Fibroblast of upper back skin (primary cell): ENCODE measurements at places on chromosomes 12 and 14.

DNA sequence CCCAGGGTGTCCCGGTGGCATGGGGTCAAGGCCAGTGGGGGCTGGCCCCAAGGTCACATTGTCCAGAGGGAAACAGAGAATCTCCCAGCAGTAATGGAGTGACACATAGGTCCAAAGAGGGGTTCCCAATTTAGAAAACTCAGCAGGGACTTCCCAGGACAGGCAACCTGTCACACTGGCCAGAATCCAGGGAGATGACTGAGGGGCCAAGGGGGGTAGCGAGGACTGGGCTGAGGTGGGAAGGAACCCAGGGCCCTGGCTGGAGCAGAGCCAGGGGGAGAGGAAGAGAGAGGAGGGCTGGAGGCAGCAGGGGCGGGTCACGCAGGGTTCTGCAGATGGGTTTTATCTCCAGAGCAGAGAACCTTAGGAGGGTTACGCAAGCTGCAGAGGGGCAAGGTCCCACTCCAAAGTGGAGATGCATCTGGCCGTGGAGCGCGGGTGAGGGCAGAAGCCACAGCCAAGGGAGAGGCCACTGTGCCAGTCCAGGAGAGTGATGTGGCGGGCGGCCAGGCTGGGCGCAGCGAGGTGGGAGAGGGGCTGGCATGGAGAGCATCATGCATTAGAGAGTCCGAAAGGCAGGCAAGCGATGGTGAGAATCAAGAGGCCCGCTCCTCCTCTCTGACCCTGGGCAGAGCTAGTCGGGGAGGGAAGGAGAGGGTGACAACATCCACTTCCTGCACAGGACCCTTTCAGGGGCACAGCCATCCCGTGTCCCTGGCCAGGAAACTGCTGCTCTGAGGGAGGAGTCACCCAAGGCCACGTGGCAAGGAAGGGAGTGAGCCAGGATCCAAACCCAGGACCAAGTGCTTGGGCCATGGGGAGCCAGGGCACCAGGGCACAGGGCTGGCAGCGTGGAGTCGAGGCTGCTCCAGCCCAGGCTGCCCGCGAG, 29.0 kb downstream of the NCOR2 start:
- DNase-seq = no peak

GRCh38 chr14:61034416-61035120, 53.5 kb downstream of the SLC38A6 start:
- DNase-seq = no peak

GRCh38 chr14:59424341-59425071, 40.7 kb downstream of the GPR135 start:
- no peak for DNase-seq

DNA sequence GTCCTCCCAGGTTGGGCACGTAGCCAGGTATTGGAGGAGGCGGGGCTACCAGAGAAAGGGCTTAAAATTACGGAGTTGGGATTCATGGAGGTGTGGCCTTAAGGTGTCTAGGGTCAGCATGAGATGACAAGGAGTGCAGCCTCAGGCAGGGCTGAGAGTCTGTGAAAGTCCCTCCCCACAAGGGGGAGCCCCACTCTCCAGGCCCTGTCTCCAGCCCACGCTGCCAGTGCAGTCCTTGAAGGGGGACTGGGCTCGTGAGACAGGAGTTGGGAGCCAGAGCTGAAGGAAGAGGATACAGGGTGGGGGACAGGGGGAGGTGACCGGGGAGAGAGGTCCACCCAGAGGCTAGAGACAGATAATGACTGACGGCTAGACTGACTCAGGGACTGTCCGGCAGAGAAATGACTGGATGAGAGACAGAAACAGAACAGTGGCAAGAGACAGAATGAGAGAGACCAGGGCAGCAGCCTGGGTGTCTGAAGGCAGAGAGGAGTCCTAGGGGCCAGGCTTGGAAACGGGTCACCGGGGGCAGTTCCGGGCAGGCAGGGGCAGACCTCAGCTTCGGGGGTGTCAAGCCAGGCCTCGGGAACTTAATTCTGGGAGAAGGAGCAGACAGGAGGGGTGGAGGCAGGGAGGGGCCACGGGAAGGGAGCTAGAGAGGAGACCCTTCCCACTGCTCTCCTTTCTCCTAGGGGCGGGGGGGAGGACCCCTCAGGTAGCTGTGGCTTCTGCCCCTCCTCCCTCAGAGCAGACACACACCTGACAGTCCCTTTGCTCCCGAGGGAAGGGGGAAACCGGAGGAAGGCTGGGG, 970 bp downstream of the CDH24 start:
- DNase-seq = peak; percentile 57

DNA sequence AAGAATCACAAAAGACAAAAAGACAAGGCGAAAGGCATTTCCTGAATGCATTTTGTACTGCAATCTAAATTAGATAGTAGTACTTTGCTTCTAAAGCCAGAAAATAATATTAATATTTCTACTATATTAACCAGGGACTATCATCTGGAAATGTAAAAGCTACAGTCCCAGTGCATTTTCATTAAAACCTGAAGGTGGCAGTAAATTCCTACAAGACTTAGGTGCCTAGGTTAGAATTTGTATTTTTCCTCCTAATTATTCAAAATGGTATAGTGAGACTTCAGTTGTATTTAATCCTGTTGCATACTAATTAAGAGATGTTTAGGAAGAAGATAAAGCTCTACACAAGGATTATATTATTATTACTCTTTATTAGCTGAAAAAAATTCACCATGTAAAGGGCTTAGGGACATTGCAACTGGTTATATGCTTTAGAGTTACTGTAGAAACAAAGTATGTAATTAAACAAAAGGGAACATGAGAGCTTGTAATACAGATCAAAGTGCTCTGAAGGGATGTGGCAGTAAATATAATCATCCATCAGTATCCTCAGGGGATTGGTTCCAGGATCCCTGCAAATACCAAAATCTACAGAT, 53.6 kb downstream of the BRMS1L start:
- no peak for DNase-seq

DNA sequence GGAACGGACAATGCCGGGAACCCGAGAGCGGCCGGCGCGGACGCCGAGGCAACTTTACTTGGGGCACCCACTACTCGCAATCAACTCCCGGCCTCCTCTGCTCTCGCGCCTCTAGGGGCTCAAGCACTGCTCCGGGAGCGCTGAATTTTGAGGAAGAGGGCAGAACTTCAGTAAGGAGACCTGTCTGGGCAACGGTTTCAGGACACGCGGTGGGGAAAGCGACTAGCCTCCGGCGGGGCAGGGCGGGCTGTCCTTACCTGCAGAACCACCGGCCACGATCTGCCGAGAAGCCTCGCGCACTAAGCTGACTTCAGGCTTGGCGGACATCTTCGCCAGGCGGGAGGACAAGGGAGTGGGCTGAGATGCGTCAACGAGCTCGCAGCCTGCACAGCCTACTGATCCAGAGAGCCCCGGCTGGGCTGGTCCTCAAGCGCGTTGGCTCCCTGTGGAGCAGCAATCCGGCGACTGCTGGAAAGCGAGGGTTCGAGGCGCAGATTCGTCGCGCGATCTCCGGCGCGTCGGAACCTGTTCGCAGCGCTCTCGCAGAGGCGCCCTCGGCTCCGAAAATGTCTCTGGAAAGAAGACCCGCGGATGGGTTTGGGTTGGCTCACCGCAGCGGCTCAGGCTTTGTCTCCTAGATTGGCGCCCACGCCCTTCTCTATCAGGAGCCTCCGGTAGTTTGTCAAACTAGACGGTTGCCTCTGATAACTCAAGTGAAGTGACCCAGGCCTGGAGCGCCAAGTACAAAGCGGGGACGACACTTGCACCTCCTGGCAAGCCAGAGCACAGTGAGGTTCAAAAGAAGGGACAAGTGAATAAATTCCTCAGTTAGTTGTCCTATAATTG, at the start of gene SLC25A21:
SLC25A21 (minus strand) TSS at position 583 of the 846 bp plus-strand sequence.
- DNase-seq = peak; percentile 78

GRCh38 chr12:106710143-106710893, 64.2 kb upstream of the RIC8B start:
- no peak for DNase-seq

- DNase-seq = no peak
These were observed 277.3 kb downstream of the VRK1 start for GRCh38 chr14:97074456-97074855.

DNA sequence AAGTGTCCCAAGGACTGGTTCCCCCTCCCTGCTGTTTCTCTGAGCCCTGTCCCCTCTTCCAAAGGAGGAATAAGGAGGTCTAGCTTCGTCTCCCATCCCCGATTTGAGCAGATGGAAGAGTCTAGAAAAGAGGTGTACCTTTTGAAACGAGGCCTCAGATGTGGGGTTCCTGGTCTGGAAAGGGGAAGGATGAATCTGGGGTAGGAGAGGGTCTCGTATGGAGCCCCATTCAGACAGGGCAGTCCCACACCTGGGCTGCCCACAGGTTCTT, 13.3 kb downstream of the MEG3 start:
- no peak for DNase-seq

- DNase-seq = no peak
These were observed 26.4 kb upstream of the GPR132 start for GRCh38 chr14:105091517-105092170.

GRCh38 chr14:64685371-64686281, 18.6 kb upstream of the PLEKHG3 start:
- DNase-seq = no peak

GRCh38 chr14:31283153-31283552, 75.6 kb upstream of the HECTD1 start:
- DNase-seq = no peak

GRCh38 chr12:125549836-125550235, 484.6 kb downstream of the AACS start:
- no peak for DNase-seq

GRCh38 chr12:116502141-116502725, 56.9 kb upstream of the MAP1LC3B2 start:
- DNase-seq = no peak

GRCh38 chr12:112823582-112824149, 32.1 kb downstream of the RPH3A start:
- no peak for DNase-seq

- DNase-seq = no peak
These were observed 307.2 kb downstream of the AEBP2 start for GRCh38 chr12:19746471-19746870.

GRCh38 chr12:30694412-30695198, 1.1 kb downstream of the IPO8 start:
- DNase-seq = peak; percentile 29

DNA sequence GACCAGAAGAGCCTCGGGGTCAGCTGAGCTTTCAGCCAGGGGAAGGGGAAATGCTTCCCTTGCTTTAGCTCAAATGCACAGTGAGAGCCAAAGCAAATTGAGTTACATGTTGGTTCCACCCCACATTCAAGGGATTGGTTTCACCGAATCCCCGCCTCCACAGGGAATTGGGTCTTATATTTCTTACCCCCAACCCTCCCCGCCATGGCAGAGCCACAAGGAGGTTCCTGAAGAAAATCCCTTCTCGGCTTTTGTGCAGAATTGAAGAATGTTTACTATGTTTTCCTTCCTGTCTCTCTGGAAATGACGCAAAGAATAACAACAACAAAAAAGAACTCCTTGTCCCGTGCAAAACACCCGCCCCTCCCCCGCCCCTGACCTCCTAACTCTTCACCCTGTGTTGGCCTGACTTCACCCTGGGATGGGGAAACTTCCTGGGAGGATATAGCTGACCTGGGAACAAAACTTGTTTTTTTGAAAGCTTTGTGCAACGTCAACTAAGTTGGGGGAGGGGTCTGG, 21.9 kb upstream of the CIPC start:
- no peak for DNase-seq

DNA sequence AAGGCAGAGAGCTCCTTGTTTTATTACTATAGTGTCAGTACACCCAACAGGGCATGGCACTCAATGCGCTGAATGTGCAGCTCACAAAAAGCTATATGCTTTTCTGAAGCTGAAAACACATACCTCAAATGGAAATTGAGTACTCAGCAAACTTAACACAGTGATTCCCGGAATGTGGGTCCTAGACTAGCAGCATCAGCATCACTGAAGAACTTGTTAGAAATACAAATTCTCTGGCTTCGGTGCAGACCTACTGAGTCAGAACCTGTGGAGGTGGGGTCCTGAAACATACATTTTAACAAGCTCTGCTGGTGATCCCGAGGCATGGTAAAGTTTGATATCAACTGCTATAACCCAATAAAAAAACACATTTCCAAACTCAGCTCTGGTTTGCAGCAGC, 14.9 kb downstream of the RERG start:
- no peak for DNase-seq

DNA sequence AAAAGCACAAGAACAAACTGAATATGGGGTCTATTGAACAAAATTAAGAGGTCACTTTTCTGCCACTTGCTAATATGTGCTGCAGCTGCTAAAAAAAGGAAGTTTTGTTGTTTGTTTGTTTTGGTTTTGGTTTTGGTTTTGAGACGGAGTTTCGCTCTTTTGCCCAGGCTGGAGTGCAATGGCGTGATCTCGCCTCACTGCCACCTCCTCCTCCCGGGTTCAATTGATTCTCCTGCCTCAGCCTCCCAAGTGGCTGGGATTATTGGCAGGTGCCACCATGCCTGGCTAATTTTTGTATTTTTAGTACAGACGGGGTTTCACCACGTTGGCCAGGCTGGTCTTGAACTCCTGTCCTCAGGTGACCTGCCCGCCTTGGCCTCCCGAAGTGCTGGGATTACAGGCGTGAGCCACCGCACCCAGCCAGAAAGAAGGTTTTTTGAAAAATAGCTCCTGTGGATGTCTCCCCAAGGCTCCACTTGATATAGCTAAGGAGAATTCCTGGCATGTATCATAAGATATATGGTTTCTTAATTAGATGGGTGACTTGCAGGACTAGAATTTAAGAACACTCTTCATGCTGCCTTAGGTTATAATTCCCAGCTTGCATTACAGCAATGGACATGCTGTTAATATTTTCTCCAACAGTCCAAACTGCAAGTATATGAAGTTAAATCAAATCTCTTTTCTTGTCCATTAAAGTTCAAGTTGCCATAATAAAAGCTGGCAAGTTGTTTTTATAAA, 237.6 kb upstream of the AMIGO2 start:
- DNase-seq = peak; percentile 40

DNA sequence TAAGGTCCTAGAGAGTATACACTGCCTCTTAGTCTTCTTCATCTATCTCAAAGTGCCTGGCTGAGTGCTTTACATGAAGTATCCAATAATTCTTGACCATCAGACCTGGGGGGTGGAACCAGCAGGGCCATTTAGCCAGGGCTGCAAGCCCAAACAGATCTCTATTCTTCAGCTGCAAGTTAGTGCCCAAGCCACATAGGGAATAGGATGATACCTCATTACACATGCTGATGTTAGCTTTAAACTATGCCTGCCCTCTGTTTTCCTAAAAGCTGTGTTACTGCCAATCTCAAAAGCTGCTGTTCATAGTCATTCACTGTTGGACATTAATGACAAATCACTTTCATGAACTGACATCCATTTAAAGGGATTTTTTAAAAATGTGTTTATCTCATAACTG, 16.7 kb upstream of the IFNG start:
- DNase-seq = no peak

- DNase-seq = no peak
These were observed 18.7 kb downstream of the PLEKHG3 start for GRCh38 chr14:64722842-64723447.

DNA sequence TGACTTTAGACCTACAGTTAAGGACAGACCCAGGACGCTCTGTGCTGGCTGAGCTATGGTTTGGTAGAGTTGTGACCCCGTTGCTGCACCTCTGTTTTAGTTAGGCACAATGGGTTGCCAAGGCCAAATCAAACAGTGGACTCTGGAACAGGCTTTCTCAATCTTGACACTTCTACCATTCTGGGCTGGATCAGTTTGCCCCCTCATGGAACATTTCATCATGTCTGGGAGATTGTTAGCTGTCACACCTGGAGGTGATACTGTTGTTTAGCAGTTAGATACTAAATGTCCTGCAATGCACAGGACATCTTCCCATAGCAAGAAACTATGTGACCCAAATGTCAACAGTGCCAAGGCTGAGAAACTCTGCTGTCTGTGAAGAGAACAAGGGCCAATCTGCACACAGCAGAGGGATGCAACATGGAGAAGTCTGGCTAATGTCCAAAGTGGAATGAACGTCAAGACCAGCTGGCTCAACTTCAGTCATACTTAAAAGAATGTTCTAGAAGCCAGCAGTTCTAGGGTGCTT, 65.6 kb upstream of the DICER1 start:
- peak; percentile 77 for DNase-seq
